T follicular helper cell (primary cell): ENCODE measurements at places on chromosomes 7 and 10.
A peak's percentile ranks its signal among the peaks of the same experiment; 100 is the strongest.

- peak; percentile 12 for DNase-seq
Observed at GRCh38 chr10:21989453-21990154, 13.9 kb downstream of the DNAJC1 start.

DNA sequence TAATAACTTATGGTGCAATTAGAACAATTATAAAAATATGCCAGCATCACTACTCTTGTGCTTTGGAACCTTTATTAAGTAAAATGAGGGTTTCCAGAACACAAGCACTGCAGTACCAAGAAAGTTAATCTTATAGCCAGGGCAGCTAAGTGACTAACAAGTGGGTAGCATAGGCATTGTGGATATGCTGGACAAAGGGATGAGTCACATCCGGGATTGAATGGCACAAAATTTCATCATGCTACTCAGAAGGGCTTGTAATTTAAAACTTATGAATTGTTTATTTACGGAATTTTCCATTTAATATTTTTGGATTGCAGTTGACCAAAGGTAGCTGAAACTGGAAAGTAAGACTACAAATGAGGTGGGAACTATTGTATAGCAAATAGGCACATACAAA lies 250.6 kb downstream of the C7orf25 start:
- no peak for DNase-seq

DNA sequence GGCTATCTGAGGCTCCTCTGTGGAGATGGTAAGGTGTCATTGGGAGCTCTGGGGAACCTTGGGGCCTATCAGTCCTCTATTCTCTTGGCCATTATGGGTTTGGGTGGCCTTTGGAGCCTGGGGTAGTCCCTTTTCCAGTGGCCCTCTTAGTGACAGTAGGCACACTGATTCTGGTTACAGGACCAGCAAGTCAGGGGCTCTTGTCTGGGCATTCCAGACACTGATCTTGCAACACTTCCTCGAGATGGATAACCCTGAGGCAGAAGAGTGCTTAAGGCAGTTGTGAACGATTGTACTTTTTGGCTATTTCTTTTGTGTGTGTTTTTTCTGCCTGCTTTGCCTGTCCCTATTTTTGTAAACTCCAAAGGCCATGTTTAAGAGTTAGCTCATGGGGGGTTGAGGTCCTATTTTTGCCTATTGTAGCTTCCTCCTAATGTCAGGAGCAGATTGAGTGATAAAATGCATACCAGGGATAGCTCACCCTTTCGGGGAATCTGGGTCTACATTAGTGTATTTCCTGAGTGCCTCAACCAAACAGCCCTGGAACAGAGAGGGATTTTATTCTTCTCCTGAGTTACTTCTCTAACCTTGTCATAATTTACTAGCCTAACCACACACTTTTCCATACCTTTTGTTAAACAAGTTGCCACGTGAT lies 61.2 kb downstream of the PRKAR2B start:
- no peak for DNase-seq

GRCh38 chr7:43135129-43135528 lies 22.7 kb downstream of the HECW1 start:
- no peak for DNase-seq

- no peak for DNase-seq
Observed at GRCh38 chr7:26497801-26498596, 206.3 kb downstream of the SNX10 start.

DNA sequence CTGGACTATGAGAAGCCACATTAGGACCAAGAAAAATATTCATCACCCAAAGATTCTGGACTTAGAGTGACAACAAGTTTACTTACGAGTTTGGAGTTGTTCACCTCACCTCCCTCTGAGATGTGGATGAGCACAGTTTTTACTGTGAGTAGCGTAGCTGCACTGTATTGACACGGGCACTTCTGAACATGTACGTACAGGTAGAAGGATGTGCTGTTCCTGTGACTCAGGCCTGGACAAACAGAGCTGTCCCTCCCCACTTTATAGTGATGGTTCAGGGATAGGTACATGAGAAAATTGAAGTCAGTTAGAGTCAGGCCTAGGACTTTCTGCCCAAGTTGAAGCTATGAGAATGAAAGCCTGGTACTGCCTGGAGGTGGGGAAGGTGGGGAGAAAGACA lies 80.9 kb upstream of the DYNC1I1 start:
- DNase-seq = no peak

DNA sequence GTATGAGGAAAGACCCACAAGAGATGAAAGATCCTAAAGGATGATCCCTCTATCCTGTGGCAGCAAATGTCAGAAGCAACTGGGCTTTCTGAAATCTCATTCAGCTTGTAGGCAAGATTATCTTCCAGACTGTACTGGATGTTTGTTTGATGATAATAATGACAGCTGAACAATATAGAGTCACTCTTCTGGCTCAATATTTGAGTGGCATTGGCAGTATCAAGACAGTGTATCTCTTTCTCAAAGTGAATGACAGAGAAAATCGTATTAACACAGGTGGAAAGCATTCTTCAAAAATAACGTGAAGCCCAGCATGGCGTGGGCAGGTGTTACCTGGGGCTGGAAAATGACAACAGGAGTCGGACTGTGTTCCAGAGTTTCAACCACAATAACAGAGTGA lies 114.5 kb downstream of the GPR37 start:
- no peak for DNase-seq

DNA sequence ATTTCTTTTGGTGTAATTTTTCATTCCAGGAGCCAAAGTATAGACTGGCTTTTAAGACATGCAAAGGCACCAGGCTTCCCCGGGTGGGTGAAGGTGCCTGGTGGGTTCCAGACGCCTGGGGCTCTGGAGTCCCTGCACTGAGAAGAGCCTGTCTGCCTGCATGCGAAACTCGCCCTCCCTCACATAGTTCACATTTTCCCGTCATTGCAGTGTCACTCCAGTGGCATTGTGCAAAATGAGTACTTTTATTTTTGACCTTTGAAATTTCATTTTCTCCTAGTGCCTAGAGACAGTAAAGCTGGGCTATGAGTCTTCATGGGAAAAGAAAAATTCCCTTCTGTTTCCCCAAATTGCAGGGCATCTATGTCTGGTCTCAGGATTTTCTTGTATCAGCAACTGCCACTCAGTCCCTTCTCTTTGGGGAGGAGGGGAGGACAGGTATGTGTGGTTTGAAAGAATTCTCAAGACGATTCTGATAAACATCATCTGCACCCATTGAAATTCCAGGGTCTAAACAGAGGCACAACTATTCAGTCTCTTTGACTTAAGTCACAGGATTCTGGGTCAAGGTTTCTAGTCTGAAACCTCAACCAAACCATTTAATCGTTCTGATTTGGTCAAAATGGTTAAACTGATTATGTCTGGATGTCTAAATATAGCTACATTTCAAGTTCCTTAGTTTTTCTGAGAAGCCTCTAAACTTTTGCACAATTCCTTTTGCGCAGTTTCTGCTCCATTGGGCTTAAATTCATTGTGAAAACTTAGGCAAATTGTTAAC lies 107.8 kb downstream of the CYP26A1 start:
- DNase-seq = no peak

- no peak for DNase-seq
Observed at GRCh38 chr10:44355630-44356029, 29.3 kb downstream of the CXCL12 start.

GRCh38 chr7:132355048-132355447 lies 221.2 kb downstream of the PLXNA4 start:
- no peak for DNase-seq

DNA sequence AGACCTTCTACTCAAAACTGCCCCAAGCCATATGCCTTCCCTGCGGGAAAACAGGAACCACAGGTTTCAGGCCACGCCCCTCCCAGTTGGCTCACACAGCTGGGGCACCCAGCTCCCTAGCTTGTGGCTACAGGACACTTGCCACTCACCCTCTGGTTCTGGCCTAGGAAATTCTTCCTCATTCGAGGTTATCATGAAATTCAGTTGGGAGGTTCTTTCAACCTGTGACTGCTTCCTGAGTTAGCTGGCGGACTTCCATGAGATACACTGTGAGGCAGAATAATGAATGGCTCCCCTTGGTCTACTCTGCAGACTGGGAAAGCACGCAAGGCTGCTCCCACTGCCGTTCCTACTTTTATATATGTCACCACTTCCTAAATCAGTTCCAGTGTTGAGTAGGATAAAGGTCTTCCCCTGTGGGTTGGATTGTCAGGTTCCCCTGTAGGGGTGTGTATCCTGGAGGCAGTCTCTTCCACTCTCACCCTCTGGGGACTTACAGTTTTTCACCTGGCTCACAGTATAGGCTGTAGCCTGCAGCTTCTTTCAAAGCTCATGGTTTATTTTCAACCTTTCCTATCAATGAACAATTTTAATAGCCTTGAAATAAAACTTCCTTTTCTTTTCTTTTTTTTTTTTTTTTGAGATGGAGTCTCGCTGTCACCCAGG lies 37.0 kb downstream of the GPR22 start:
- no peak for DNase-seq

DNA sequence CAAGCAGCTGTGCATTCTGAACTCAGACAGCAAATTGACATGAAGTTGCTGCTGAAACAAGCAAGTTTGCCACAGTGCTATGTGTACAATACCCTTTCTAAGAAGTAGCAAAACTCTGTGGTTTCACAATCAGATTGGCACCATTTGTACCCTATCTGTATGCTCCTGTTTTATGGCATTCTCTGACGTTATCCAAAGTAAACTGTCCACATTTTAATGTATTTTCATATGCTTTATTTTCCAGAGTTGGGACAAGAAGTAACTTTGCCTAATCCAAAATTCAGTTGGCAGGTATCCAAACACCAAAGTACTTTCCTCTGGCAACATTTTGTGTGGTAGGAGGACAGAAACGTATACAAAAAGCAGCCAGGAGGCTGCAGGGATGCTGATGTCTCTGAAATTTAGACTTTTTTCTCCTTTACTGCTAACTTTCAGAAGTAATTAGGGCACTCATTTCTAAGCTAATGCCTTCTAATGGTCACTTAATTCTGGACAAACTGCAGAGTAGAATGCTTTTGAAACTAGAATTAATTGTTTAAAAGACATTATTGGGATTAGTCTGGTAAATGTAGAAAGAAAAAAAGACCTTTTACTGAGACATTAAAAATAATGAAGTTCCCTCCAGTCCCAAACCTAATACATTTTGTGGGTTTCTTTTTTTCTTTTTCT lies 414.7 kb upstream of the NRP1 start:
- DNase-seq = no peak

DNA sequence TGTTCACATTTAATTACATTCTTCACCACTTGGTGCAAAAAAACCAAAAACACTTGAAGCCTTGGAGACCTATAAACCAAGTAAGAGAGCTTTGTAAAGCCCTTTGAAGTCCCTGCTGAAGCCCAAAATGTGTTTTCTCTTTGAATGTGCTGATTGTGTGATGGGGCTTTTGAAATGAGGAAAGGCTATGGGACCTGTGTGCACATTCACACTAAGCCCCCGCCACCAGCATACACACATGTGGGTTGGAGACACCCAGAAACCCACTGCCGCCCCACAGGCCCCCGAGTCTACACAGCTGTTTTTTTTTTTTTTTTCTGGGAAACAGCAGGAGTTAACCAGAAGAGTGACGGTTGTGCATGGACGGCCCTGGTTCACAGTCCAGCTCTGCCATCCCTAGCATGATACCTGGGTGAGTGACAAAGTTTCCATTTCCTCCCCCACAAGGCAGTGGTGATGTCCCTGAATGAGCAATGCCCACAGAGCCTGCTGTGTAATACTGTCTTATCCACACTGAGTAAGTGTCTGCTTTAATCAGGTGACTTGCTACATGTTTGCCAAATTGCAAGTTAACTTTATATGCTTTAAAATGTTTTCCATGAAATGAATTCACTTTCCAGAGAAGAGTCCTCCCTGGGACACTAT lies 154.6 kb upstream of the GDF10 start:
- DNase-seq = no peak

DNA sequence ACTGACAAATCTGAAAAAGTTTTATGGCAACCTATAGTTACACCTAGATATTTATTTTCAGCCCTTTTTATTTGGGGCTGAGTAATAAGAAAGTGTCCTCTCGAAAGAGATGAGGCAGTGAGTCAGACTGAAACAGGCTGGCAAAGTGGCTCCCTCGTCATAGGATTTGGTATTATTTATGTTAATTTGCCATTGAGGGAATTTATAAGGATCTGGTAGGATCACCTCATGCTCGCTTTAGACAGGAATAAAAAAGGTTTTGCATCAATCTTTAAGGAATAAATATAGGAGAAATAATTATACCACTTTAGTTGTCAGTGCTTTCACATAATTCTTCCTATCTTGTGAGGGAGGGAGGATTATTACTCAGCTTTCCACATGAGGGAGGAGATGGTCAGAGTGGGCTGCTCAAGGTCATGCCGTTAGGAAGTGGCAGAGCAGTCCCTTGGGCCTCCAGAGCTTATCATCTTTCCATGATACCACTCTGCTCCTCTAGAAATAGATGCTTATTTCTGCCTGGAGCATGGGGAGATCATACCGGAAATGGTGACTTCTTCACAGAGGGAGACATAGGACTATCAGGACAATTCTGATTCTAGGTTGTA lies 356.8 kb downstream of the GPR158 start:
- no peak for DNase-seq
